Esophagus squamous epithelium (tissue), 5 donors: ENCODE measurements at places on chromosomes 12 and 14.

GRCh38 chr14:70278281-70278680 is 81.2 kb downstream of the COX16 start:
- no peak for DNase-seq

DNA sequence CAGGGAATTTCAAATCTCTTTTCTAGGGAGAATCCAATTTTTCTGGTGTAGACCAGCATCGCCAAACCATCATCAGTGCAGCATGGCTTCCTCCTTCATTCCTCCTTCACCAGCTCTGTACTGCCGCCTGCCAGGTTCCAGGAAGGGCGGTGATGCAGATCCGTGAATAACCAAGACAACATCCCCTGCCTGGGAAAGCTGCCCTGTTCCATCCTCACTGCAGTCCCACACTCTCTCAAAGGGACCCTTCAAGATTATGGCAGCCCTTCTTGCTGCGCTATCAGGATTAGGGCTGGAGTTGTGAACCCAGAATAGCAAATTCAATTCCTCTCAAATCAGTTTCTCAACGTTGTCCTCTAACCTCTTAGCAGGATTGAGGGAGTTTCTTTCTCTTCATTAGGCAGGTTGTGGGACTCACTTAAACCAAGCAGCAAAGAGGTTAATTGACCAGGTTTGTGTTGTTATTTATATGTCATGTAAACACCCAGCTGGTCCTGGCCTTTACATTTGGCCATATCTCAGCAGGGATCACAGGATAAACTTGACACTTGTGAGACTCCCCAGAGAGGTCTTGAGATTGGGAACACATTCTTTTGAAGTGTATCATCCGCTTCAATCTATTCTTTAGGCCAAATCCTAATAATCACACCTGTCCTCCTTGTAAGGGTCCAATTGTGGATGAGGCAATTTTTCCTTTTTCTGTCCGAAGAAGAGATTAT is 26.2 kb downstream of the TMEM30B start:
- no peak for DNase-seq

DNA sequence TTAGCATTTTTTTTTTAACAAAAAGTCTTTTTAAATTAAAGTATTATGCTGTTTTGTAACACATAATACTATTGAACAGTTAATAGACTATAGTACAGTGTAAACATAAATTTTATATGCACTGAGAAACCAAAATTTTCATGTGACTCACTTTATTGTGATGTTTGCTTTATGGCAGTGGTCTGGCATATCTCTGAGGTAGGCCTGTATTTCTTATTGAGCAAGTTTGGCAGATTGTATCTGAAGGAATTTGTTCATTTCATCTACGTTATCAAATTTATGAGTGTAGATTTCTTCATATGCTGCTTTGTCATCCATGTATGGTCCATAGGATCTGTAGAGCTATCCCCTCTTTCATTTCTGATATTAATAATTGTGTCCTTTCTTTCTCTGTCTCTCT is 78.8 kb upstream of the PDE3A start:
- no peak for DNase-seq

DNA sequence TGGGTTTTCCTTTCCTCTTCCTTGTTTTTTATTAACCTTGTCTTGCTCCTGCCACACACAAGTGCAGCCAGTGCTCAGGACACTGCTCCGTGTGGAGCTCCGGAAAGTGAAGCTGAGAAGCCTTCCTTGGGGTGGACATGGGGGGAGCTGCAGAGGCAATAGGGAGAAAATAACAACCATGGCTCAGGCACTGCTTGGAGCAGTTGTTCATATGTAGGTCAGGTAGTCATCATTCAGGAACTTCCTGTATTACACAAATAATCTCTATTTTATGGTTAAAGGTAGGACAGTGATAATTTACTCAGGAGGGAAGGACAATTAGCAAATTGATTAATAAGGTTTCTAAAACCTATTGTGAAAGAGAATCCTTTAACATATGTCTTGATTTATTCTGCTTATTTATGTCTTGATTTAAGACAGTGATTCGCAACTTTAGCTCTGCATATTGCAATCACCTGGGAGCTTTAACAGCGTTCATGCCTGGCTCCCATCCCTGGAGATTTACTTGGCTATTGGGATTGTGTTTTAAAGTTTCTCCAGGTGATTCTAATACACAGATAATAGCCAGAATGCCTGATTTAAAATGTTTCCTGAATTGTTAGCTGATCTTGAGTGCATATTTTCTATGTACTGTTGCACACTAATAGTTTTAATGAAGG is 92.1 kb downstream of the ETV6 start:
- no peak for DNase-seq

GRCh38 chr12:20370014-20370386 is 1.7 kb downstream of the PDE3A start:
- DNase-seq = no peak

GRCh38 chr14:79542121-79542520 is 669.2 kb downstream of the DIO2 start:
- DNase-seq = no peak

GRCh38 chr12:129310346-129310745 is 457.1 kb downstream of the GLT1D1 start:
- DNase-seq = no peak

DNA sequence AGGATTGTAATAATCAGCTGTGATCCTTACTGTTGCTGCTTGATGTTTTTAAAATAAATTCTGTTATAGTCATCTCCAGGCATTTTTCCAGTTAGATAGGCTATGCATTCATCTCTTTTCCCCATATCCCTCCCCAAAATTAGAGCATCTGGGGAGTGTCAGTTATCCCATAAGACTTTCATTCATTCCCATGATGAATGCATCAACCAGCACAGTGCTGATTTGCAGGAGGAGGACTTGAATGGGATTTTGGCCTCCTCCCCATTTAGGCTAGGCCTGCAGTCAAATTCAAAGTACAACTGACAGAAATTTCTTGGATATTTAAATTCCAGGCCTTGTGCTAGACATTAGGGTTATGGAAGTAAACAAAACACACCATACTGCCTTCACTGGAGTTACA is 99.8 kb downstream of the AEBP2 start:
- DNase-seq = no peak

DNA sequence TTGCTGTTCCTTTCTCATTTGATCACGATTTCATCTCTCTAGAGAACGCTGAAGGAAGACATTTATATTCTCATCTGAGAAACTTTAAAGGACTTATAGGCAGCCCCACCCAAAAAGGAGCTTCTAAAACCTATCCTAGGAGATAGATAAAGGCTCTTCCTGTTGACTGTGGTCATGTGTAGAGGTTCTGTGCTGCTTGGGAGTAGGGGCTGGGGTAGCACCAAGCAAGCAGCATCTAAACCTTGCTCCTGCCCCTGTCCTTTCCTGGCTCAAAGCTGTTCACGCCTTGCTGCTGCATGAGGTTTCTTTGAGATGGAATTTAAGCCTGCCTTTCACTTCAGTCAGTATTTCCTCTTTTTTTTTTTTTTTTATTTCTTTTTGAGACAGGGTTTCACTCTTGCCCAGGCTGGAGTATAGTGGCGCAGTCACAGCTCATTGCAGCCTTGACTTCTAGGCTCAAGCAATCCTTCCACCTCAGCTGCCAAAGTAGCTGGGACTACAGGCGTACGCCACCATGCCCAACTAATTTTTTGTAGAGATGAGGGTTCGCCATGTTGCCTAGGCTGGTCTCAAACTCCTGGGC is 41.4 kb downstream of the RAB35 start:
- no peak for DNase-seq

GRCh38 chr12:48852734-48853688 is 1.0 kb upstream of the DDX23 start:
- DNase-seq = peak; percentile 33

DNA sequence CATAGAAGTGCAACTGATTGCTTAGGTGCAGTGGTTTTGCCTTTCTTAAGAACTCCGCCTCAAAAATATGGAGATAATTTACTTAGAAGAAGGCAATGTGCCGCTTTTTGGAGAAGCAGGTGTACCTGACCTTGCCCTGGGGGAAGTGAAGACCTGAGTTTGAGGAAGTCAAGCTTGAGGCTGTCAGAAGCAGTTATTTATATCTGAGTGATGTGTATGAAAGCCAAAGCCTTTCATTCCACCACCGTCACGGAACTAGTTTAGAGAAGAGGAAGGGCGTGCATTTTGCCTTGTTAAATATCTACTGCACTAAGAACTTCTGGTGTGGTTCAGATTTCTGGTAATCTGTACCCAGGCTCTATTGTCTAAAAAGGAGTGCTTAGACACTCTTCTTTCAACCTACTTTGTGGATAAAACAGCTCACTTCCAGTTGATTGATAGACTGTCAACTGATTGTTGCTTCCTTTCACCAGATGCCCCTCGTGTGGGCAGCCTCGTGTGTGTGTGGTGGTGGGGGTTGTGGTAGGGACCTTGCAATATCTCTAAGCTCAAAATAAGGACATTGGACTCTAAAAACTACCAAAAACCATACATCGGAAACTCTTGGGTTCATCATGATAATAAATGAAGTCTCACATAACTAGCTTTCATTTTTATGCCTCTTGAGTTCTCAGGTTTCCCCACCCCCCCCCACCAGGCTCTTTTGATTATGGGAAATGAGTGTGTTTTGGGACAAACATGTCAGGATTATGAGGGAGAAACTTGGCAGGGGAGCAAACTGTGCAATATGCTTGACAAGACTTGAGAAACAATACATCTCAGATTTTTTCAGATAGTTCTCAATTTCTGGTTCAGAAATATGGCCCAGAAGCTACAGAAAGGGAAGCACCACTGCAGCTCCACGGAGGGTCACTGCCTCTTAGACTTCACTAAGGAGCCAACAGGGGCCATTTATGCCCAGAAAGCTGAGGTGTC is 78.6 kb downstream of the ARF6 start:
- no peak for DNase-seq

DNA sequence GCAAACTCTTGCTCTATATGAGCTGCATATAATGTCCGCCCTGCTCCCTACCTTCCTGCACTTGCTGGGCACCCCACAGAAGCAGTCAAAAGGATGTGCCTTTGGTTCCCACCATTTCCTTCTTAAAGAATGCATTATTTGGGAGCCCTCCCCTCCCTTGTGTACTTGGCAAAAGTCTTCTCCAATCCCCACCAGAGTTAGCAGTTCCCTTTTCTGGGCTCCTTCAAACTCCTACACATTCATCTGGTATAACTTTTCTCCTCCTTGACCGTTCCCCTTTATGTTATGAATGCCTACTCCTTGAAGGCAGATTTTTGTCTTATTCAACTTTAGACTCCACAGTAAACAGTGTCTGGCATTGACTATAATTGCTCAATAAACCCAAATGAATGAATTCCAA is 27.8 kb downstream of the AREL1 start:
- DNase-seq = no peak
